GM18507 (cell line): ENCODE measurements at places on chromosomes 7 and 10.

DNA sequence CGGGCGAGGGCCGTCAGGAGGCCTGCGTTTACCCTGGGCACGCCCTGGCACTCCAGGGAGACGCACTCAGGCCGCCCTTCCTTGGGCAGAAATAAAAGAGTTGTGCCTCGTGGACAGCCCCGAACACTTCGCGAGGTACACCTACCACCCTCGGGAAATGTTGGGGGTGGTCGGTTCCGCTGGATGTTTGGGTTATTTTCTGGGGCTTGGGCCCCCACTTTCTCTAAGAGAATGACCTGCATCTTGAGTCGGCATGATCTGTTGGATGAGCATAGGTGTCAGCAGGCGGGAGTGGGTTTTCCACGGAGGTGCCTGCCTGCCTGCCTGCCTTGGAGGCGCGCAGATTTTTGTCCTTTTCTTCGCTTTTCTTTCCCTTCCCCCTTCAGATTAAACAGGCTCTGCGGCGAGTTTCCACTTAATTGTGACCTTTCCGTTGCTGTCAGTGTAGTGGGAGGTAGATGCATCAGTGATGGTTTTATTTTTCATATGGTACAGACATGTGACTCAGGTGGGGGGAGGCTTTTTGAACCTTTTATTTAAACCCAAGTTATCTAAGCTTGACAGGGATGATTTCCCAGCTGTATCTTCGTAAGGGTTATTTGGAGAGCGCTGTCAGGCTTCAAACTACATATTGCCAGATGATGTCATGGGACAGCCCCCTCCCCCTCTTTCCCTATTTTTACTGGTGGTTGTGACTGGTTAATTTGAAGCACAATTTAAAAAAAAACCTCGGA lies 661 bp downstream of the HECTD2 start:
- peak; percentile 3 for DNase-seq

DNA sequence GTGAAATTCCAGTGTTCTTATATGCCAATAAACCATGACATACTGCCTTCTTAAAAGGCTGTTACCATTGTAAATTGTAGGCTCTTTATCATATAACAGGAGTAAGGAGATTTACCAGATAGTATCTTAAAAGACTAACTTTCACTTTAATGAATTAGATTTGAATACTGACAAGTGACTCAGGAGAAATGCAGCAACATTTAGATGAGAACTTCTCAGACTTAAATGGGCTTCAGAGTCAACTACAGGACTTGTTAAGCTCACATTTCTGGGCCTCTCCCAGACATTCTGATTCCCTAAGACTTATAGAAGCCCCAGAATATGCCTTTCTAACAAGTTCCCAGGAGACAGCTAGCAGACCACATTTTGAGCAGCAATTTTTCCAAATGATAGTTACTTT lies 466.3 kb downstream of the ARL4A start:
- no peak for DNase-seq

DNA sequence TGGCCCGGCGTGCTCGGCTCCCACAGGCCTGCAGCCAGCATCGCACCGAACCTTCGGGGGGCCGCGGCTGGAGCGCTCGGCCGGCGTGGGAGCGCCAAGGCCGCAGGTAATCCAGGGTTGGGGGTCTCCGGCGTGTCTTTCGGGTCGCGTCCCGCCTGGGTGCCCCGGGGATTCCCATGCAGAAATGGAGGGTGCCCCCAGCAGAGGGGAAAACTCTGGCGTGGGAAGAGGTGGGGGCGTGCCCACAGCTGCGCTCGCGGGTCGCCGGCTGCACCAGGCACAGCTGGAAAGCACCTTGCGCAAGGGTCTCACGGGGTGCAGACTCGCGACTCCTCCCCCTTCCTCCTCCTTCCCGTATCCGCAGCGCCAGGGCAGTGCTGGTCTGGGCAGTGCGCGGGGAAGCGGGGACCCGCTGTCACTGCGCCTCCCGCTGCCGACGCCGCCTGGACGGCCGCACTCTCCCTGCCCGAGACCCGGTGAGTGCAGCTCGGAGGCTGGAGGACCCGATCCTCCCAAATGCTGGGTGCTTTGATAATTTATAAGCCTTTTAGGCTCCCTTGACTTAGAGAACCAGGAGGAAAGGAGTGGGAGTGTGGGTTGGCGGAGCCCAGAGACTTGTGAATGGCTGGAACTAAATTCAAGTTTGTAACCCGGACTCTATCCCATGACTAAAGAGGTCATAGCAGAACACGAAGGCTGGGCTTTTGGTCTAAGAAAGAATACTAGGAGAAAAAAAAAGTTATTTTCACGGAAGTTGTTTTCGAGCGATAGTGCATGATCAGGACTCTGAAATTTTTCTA lies 489 bp downstream of the MAP3K8 start:
- no peak for DNase-seq

DNA sequence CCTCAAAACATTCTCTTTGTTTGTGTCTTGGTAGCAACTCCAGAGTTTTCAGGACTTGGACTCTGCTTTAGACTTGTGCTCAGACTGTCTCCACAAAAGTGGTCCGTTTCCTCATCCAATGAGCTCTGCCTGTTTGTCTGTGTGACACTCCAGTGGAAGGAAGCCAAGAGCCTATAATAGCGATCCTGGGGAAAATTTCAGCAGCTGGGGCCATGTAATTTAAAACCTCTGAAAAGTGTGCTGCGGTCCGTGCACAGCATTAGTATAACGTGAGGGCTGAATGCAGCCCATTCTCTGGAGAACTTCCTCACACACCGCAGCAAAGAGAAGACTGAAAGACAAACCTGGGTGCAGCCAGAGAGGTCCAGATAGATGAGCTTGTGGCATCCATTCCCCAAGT lies at the start of gene LRRC17:
Gene LRRC17 (plus strand): TSS at position 259 of the 400 bp plus-strand sequence. CDS start 20,914 bp downstream, outside the sequence.
- DNase-seq: no peak

DNA sequence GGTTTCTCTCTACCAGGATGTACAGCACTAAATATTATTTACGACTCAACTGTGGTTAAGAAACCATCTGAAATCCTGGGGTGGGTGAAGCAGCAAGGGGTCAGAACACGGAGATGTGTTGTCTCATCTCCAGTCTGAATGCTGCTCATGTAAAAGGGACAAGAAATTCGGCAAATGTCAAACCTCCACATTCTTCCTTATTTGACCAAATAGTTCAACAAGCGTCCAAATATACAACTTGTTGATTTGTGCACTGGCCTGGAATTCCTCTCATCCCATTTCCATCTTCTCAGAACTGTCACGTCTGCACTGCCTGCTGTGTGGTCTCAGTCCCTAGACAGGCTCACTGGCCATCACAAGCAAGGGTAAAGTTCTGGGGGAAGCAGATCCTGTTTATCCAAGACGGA lies 520.0 kb downstream of the PARD3 start:
- no peak for DNase-seq

- DNase-seq: no peak
These were observed 88.9 kb upstream of the CSTF2T start for GRCh38 chr10:51788273-51788672.

DNA sequence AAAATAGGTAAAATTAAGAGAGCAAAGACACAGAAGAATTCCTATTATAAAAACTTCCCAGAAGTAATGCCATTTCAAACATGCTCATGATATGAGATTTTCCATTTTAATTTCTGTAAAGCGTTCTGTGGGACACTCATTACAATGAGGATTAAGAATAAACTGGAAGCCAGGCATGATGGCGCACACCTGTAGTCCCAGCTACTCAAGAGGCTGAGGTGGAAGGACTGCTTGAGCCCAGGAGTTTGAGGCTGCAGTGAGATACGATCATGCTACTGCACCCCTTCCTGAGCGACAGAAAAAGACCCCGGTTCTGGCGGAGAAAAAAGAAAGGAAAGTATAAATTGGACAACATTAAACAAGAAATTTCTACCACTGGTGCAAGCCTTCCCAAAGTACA lies 1.5 kb downstream of the DNA2 start:
- DNase-seq: no peak

- no peak for DNase-seq
These were observed 951.2 kb upstream of the PHF14 start for GRCh38 chr7:10022480-10022879.

DNA sequence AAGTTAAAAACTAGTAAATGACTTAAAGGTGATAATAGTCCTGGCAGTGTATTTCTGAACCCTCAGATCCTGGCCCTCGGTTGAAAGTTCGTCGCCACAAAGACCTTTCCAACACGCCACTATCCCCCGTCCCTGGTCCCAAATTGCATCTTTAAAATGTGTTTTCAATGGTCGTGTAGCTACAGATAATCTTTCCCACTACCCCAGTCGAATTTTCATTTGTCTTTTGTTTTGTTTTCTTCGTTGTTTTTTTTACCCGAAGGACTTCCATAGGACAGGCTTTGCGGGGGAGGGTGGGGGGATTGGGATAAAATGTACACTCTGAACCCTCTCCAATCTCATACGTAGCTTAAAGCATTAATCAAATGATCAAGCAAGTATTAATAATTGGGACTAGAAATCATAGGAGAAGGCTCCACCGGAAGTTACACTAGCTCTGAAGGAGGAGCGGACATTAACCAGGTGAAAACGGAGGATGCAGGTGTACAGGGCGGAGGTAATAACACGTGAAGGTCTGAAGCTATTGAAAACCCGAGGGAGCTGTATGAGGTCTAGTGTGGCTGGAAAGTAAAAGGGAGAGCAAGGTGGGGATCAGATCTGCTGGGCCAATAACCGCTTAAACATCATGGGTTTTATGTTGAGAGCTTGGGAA lies 32.8 kb upstream of the PHF14 start:
- no peak for DNase-seq

GRCh38 chr7:111038185-111038584 lies 52.7 kb upstream of the LRRN3 start:
- DNase-seq: no peak

DNA sequence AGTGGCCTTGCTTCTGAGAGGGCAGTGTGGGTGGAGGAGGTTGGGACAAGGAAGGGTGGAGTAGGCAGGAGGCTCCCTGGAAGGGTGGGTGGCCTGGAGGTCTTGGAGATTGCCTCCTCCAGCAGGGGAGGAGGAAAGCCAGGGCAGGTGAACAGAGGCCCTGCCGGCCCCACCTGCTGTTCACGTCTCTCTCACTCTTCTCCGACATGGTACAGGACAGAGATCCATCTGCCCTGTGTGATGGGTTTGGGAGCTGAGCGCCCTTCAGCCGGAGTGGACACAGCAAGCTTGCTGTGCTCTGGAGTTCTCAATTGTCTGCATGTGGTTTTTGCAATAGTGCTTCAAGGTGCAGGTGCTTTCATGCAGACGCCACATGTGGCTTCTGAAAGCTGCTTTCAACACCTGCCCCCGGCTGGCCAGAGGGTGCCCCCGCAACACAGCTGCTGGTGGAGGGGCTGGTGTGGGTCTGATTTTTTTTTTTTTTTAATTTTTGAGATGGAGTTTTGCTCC lies 82.8 kb upstream of the GNA12 start:
- no peak for DNase-seq

DNA sequence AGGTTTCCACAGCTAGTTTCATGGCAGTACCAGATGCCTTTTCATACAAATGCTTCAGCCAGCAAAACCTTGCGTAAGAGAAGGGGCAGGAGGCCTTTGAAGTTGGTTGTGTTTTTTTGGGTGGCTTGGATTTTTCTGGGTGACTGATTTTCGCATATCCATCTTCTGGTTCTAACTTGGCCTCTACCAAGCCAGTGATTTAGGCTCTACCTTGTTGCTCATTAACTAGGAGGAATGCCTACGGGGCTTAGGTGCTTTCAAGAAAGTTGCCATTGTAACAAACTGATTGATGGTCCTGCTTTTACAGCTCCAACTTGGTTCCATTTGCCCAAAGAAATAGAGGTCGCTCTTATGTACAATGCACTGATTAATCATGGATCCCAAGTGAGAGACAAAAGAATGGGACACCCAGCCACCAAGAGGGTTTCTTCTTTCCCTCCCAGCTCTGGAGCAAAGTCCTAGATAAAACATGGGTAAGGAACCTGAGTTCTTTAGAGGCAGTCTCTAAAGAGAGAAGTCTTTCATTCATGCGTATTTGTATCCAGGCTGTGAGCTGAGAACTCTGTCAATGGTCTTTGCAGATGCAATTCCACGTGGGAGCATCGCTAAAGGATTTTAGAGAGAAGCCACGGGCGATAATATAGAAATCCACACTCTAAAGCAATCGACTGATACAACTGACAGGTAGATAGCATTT lies 92.1 kb upstream of the FGFR2 start:
- DNase-seq: no peak

GRCh38 chr10:76429368-76430060 lies 998.1 kb downstream of the LRMDA start:
- no peak for DNase-seq

- no peak for DNase-seq
These were observed 3.5 kb upstream of the SNX8 start for GRCh38 chr7:2317556-2318293.

DNA sequence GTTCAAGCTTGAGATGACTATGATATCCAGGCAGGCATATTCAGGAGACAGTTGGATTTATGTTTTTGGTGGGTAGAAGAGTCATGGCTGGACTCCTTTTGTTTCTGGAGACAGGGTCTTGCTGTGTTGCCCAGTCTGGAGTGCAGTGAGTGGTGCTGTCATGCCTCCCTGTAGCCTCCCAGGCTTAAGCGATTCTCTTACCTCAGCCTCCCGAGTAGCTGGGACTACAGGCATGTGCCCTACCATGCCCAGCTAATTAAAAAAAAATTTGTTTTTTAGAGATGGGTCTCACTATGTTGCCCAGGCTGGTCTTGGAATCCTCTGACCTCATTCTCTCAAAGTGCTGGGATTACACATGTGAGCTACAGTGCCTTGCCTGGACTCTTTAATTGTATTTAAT lies 62.0 kb downstream of the ADK start:
- no peak for DNase-seq

DNA sequence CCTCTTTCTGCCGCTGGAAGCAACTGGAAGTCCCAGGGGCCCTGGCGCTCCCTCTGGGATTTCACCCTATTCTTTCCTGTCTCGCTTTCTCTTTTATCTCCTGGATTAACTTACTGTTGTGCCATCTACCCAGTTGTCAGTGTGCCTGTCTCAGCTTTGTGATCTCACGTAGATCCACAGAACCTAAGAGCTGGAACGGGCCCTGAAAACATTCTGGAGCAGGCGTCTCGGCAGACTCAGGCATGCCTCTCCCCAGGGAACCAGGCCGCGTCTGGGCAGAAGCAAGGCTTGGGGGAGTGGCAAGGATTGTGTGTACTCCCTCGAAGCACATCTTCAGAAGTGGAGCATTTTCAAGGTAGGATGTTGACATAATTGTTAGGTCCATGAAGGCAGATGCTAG lies 87.2 kb downstream of the KCNMA1 start:
- DNase-seq: no peak

GRCh38 chr10:29713450-29713849 lies 78.7 kb upstream of the SVIL start:
- no peak for DNase-seq

DNA sequence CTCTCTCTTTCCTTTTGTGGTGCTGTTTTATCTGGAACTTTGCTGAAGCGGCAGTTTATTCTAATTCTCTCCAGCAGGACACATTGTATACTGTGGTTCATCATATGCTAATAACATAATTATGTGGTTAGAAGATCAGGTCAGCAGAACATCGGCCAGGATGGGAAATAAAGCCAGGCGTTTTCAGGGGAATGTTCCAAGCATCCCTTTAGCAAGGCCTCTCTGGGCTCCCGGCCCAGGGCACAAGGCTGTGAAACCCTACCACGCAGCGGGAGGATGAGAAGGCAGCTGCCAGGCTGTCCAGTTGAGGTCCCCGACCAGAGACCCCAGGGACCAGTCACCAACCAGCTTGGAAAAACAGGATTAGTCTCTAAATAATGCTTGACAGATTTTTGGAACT lies 112.2 kb upstream of the GALNT17 start:
- DNase-seq: no peak
